Stimulated activated CD4-positive, alpha-beta T cell treated with anti-CD3 and anti-CD28 coated beads, Interleukin-1b, Interleukin-23, amount 100 ng/mL, for 4 hours (primary cell): ENCODE measurements at places on chromosomes 3 and 15.

GRCh38 chr3:13411186-13411860, 8.8 kb downstream of the NUP210 start:
- no peak for DNase-seq

DNA sequence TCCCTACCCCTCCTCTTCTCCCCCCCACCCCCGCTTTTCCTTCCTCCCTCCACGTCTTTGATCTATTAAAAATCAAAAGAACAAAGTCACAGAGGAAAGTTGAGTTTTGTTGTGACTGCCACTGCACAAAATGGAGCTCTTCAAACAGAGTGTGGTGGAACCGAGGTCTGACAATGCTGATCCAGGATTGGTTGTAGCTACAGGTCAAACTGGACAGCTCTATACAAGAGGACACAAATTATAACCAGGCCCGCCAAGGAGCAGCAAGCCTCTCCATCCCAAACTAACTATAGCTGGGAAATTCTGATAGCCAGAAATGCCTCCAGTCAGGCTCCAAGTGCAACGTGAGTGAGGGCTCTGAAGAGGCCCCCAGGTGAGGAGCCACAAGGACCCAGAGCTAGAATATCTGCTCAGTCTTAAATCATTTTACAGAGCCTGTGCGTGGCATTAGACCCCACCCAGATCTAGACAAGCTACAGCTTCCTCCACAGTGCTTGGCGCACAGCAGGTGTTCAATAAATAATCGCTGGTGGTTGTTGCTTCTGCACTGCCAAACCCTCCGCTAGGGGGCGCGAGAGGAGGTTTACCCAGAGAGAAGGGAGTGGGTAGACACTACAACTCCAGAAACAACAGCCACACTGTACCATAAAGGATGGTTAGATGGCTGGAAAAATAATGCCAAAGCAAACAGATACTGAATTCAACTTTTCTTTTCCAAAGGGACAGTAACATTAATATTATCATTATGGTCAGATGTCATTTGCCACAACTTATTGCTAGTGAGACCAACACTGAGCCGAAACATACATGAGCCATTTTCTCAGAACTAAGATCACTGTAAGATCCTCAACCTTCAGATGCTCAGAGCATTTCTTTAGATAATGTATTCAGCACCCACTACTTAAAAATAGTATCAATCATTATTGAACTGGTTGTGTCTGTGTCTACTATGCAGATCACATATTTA, 44.6 kb downstream of the ZIC4 start:
- DNase-seq: no peak

DNA sequence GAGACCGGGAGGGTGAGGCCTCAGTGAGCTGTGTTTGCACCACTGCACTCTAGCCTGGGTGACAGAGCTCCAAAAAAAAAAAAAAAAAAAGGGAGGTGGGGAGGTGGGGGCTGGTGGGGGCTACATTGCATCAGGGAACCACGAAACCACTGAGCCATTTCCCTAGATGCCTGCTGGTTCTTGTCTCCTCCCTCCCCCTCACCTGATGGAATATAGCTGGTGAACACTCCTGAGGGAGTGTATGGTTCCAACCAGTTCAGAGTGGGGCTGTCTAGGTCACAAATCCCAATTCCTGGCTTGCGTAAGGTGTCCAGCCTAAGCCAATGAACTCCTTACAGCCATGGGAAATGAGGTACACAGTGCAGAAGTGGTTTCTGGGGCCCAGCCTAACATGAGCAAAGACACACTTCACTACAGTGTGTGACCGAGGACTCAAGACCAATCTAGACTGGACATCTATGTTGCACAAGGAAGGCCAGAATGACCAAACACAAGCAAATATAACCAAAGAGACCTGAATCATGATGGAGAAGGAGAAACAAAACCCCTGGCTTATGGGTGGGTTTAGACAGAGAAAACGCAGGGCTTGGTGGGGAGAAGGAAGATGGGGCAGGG, 39.1 kb upstream of the OSBPL11 start:
- DNase-seq: no peak

DNA sequence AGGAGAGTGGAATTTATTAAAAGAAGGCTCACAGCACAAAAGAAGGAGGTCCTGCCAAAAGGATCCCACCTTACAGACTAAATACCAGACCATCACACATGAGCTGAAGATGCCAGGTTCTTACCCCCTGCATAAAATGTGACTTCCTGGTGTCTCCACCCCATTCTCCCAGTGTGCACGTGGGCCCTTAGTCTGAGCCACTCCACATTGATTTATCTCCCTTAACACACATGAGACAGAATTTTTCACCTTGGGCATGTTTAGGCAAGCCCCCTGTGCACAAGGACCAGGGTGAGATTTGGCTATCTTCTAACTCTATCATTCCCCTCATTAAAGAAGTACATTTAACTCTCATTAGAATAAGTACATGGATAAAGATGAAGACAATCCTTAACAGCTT, 916.7 kb downstream of the PLOD2 start:
- no peak for DNase-seq

GRCh38 chr3:40096661-40097111, 212.8 kb upstream of the EIF1B start:
- no peak for DNase-seq

DNA sequence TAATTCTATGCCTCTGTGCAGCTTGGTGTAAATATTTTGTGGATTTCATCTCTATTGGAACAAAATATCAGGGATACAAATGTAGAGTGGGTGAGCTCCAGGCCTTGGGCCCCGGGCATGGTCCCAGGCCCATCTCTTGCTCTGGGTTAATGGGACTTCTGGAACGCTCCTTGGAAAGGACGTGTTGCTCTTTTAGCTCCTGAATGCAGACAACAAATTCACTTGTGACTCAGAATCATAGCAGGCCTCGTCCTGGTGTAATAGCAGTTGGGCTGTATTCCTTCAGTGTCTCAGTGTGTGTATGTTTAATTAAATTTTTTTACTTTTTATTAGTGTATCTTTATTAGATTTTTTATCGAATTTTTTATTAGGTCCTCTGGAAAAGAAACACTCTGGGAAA, 266.7 kb upstream of the C2CD4B start:
- no peak for DNase-seq

DNA sequence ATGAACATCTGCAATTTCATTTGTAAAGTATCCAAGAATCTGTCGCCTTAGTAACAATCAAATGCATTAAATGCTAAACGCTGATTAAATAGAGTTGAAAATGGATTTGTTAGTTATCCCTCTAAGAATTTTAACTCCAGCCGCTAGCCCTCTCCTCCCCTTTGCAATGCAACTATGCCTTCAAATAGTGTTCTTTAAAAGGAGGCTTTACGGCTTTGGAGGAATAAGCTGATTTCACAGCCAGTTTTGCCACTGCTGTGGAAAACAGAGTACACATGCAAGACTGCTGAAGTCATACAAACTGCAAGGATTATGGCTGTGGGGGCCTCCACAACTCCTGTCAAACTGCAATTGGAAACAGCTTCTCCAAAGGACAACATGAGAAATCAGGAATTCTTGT, 89.2 kb downstream of the CERS3 start:
- DNase-seq: no peak

GRCh38 chr3:85838921-85839320, 880.1 kb downstream of the CADM2 start:
- DNase-seq: no peak

DNA sequence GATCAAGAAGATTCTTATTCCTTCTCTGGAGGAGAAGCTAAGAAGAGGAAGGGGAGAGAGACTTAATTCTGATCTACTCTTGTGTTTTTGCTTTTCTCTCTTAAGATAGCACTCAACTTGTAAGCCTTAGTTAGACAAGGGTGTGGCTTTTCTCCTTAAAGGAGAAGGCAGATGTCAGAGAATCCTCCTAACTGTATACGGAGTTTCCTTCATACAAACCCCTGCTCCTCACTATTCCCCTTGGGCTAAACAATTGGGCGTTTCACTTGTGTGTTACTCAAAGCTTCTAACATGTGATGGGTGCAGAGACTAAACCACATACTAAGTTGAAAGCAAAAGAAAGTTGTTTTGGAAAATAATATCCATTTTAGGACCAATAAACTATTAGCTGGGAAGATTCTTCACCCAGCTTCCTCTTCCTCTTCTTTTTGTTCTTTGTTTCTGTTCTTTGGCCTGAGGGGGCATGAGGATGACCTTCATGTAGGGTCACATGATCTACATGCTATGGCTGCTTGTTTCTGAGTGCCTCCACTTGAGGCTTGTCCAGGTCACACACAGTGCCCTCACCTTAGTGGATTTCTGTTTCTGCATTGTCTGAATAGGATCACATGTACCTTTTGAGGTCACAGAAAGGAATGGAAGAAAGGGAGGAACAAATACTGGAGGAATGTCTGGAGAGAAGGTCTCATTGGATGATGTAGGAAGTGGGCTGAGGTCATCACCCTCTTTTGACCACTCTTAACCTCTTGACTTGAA, 14.6 kb downstream of the SPINK8 start:
- DNase-seq: no peak

DNA sequence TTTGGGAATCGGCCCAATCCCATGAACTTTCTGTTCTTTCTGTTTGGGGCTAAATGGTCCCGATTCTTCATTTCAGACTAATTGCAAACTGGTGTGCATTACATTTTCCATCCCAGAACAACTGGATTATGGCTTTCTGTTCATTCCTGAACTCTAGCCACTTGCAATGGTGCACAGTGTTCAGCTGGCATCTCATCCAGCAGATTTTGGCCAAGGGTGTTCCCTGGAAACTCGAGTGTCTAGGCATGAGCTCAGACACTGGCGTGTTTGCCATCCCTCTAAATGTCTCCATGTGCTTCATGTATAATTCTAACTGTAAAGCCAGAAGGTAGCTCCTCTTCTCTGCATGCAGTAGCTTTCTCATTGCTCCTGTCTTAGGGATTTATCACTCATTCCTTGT, 97.1 kb upstream of the MYZAP start:
- DNase-seq: no peak

DNA sequence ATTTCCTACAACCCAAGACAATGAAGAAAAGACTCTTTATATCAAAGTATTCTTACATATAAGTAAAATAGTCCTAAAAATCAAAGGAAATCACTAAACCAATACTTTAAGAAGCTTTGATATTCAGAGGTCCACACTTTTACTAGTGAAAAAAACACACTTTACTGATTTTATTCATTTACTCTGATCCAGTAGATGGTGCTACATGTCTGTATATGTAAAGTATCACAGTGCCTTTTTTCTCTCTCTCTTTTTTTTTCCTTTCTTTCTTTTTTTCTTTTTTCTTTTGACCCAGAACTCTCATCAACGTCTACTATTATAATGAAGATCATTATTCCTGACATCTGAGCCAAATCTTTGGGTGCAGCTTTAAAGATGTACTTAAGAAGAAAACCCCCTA, 10.8 kb upstream of the CCDC39 start:
- DNase-seq: no peak

- no peak for DNase-seq
These were observed 361.0 kb upstream of the IL12A start for GRCh38 chr3:159627634-159628033.

GRCh38 chr3:27960133-27960532, 238.0 kb upstream of the EOMES start:
- no peak for DNase-seq

DNA sequence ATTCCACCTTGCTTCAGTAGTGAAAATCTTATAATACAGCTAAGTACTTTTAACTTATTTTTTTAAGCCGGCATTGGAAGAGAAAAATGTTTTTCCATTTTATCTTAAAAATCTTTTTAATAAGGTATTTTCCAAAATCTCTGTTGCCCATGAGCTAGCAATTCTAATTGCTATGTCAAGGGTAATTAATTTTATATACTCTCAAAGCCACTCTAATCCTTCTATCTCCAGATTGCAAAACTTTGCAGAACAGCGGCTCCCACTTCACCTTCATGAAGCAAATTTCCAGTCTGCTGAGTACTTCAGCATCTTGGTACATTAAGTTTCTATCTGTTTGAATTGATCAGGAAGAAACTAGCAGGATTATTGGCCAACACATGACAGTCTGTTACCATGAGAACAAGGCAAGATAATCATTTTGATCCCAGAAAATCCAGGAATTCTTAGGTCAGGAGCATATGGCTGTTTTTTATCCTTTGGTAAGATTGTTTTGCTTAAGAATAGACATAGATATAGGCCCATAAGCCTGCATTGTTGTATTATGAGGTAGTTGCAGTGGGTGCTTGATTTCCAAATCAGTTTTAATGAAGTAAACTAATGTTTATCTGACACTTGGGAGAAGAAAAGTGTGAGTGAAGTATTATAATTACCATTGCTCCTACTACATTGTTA, 6.0 kb downstream of the TIPARP start:
- no peak for DNase-seq

GRCh38 chr3:58683466-58683865, 16.9 kb upstream of the FAM3D start:
- no peak for DNase-seq

DNA sequence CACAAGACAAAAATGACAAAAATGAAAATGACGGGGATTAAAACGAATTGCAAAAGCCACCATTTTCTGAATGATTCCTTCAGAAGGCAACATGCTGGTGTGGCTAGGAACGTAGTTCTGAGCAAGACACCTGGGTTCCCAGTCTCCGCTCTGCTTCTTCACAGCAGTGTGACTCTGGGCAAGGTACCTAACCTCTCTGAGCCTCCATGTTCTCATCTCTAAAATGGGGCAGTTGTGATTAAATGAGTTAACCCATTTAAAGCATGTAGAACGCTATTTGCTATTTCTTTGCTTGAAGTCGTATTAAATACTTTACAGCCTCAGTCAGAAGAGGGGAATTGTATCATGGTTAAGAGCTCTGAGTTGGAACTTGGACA, 23.6 kb downstream of the BHLHE40 start:
- DNase-seq: no peak

- DNase-seq: no peak
These were observed 660 bp upstream of the RTF1 start for GRCh38 chr15:41416128-41416741.

DNA sequence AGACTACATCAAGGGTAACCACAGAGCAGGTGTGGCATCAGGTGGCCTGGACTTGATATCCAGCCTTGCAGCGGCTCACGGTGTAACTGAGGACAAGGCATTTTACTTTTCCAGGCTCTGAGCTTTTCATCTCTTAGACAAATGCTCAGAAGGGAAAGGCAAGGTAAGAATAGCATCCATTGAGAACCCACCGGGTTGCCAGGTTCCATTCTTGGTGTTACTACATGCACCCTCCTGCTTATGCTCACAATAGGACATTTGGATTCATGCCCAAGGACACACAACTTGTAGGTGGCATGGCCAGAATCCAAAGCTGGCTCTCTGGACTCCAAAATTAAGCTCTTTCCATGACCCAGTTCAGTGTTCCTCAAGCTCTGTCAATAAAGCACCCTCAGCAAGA, 85.5 kb downstream of the CCNL1 start:
- DNase-seq: no peak

- DNase-seq: no peak
These were observed 49.1 kb downstream of the IQCH start for GRCh38 chr15:67303490-67304363.

- DNase-seq: no peak
These were observed 41.9 kb downstream of the MEIS2 start for GRCh38 chr15:37058316-37058985.

DNA sequence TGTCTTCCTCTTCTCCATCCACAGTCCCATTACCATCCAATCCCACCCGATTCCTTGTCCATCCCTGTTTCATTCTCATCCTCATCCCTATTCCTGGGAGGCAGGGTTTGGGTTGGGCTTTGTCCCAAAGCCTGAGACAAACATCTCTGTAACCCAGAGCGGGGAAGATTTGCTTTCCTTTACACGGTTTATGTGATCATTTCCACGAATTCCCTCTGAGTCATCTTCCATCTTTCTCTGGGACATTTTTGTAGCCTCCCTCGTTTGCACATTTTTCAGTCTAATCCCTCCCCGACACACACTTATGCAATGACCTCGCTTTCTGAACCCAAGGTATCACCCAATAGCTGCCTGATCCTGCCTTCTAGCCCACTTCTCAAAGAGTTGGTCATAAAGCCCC, 22.8 kb downstream of the DUOX2 start:
- DNase-seq: no peak

GRCh38 chr15:38263996-38264395, 11.4 kb downstream of the SPRED1 start:
- DNase-seq: no peak
